ENCODE measurements at places on chromosomes 5 and 9. TPM values are rescaled to one million over a fixed set of nuclear protein-coding genes. Genes with fewer than 3 reads are reported as not detected.

The OR2Y1 gene
- total RNA-seq: not detected

The LRRC19 gene
- total RNA-seq: not detected

The RFX3 gene
- 2.9 TPM for total RNA-seq

The NTNG2 gene
- under 0.01 TPM for total RNA-seq

The RNF145 gene
- 43.9 TPM for total RNA-seq

The C5orf52 gene
- not detected for total RNA-seq

The SPINK4 gene
- total RNA-seq: not detected

The CDX1 gene
- total RNA-seq: not detected

The SPINK7 gene
- total RNA-seq: not detected

The ANKRD18A gene
- total RNA-seq: under 0.01 TPM

The CD14 gene
- total RNA-seq: 1.2 TPM

The MEIKIN gene
- total RNA-seq: not detected

The GABBR2 gene
- total RNA-seq: 0.61 TPM

The GALNT12 gene
- 0.65 TPM for total RNA-seq

The GFRA3 gene
- not detected for total RNA-seq

The ARSI gene
- under 0.01 TPM for total RNA-seq

The RBM18 gene
- 6.5 TPM for total RNA-seq

The GPR21 gene
- total RNA-seq: 0.32 TPM
